ENCODE measurements at places on chromosomes 12 and 14. TPM values are rescaled to one million over a fixed set of nuclear protein-coding genes. Genes with fewer than 3 reads are reported as not detected.

SMCO3 gene
- total RNA-seq = 3.2 TPM

ADIPOR2 gene
- total RNA-seq = 50.7 TPM

KRT71 gene
- not detected for total RNA-seq

SERPINA9 gene
- total RNA-seq = 0.60 TPM

RNASE13 gene
- not detected for total RNA-seq

B4GALNT3 gene
- 13.9 TPM for total RNA-seq

TEX52 gene
- not detected for total RNA-seq

INHBC gene
- total RNA-seq = 1.8 TPM

RND1 gene
- 39.1 TPM for total RNA-seq

LRP6 gene
- 35.8 TPM for total RNA-seq

CCDC88C gene
- total RNA-seq = 11.3 TPM

DNA sequence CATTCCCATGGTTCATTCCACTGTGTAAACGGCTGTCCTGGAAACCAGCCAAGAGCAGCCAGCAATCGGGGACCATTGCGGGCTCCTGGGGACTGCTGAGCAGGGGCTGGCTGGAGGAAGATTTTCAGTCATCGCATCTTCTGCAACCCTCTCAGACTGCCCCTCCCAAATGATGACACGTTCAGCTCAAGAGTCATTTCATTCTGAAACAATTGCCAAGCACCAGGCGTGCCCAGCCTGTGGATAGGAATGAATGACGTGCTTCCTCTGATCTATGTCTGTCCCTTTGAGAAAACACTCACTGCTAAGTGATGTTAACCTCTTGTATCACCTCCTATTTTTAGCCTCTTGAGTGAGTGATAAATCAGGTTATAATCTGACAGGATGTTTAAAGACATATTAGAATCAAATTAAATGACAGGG, 62.0 kb downstream of the NDUFA12 start:
- peak; percentile 35 for DNase-seq

GRCh38 chr14:23286902-23287479, 1.1 kb upstream of the HOMEZ start:
- no peak for DNase-seq

DNA sequence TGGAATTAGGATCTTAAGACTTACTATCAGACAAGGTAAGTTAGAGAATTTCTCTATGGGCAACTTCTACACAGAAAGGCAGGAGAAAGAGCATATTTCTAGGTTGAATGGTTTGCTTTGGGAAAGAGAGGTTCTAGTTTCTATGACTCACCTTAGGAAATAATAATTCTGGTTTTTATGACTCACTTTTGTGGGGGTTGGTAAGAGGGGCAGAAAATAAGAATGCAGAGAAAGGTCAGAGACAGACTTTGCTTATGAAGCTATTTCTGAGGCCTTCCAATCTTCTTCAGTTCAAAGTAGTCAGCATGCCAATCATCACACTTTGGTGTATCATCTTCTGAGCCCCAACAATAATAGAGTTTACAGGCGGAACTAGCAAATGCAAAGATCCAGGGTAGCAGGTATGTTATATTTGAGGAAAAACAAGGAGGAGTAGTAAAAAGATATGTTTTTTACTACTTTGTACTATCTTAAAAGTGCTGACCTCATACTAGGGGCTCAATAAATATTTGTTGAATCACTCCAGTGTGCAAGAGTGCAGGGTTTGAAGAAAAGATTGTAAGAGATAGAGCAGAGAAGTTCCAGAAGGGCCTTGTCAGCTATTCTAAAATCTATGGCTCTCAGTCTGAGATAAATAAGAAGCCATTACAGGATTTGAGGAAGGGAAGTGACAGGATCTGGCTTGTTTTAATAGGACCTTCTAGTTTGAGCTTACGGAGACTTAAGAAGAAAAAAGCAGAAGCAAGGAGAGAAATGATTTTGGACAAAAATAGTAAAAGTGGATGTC, 56.7 kb upstream of the LRFN5 start:
- peak; percentile 23 for DNase-seq

DNA sequence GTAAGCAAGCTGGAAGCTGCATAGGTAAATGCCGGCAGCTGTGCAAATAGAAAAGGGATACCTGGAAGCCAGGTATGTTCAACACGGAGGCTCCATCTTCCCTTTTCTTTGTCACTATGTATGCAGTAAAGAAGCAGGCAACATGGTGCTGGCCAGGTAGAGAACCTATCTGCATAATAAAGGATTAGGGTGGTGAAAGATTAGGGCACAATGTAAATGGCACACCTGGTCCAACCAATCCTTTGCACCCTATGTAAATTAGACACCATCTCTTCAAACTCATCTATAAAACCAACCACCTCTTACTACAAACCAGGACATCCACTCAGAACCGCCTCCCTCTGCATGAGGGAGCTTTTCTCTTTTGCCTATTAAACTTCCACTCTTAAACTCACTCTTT, 32.3 kb downstream of the RPS29 start:
- DNase-seq = no peak

DNA sequence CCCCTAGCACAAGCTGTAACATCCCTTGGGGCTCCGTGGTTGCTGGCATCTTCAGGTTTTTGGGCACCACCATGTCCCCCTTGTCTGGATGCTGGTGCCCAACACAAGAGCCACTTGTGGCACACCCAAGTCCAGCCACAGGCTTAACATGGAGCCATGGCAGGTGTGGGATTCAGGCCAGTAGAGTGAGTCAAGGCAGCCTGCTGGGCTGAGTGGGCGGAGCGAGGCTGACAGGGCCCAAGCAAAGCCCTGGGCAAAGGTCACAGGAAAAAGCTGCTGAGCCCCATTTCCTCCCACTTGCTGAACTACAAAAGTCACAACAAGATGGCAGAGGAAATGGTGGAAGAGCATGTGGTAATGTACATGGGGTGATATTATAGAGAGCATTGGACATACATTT, 950.7 kb upstream of the FLRT2 start:
- DNase-seq = peak; percentile 17

- no peak for DNase-seq
Measured at GRCh38 chr12:116136340-116136739, 141.2 kb downstream of the MED13L start.

GRCh38 chr14:72516936-72517700, 376.8 kb downstream of the DPF3 start:
- peak; percentile 78 for DNase-seq

GRCh38 chr14:91135039-91135438, 21.2 kb downstream of the DGLUCY start:
- DNase-seq = no peak

DNA sequence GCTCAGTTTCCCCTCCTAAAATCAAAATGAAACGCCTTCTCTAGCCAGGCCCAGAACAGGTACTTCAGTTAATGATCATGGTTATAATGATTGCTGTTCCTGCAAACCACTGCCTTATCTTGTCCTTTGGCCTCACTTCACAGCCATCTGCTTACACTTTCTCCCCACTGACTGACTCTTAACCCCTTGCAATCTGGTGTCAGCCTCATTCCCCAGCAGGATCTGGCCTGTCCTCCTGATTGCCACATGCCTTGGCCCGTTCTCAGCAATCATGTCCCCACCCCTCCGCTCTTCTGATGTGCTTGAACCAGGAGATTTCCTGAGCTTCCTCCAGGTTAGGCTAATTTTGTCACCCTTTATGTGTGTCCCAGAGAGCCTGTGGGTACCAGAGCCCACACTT, 64.5 kb downstream of the KCNA1 start:
- DNase-seq = no peak

DNA sequence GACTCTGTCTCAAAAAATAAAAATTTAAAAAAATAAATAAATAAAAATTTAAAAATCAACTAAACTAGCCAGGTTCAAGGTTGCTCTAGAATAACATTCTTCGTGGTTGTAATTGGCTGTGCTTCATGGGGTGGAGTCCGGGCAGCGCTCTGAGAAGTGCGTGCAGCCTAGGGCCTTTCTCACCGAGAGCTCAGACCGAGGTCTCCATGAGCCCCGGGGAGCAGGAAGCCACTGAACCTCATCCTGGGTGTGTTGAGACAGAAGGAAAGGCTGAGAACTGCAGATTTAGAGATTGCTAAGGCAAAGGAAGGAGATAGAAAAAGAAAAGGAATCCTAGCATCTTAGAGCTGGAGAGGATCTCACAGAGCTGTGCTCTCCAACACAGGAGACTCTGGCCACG, 14.7 kb downstream of the P2RX4 start:
- DNase-seq = no peak

- no peak for DNase-seq
Measured at GRCh38 chr14:53327716-53328115, 174.6 kb upstream of the DDHD1 start.

- DNase-seq = no peak
Measured at GRCh38 chr12:97336900-97337751, 125.5 kb upstream of the RMST start.

DNA sequence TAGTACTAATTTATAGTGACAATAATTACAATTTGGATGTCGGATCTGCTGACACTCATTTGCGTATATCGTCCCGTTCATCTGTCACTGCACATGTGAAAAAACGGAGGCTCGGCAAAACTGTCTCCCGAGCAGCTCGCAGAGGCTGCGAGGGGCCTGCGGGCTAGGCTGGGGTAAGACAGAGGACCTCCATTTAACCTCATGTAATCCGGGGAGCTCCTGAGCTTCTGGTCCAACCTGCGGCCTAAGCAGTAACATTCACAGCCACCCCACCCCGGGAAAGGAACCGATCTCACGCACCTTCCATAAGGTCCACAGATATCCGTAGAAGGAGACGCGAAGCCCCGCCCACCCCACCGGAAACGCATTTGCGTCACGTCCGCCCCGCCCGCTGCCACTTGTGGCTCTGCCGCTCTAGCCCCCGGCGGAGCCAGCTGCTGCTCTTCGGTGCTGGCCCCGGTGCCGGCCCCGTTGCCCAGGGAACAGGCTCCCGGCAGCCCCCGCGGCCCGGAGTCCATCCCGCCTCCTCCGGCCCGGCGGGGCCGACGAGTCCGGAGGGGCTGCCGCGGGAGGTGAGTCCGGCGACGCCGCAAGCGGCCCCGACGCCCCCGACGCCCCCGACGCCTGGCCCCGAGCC, at the start of the genes CINP and TECPR2:
Gene CINP (minus strand): TSS at position 346 of the 637 bp plus-strand sequence. CDS start 39 bp downstream, at position 307.
Gene TECPR2 (plus strand): TSS at position 397 of the 637 bp plus-strand sequence. CDS start 13,781 bp downstream, outside the sequence.
- DNase-seq = peak; percentile 99

DNA sequence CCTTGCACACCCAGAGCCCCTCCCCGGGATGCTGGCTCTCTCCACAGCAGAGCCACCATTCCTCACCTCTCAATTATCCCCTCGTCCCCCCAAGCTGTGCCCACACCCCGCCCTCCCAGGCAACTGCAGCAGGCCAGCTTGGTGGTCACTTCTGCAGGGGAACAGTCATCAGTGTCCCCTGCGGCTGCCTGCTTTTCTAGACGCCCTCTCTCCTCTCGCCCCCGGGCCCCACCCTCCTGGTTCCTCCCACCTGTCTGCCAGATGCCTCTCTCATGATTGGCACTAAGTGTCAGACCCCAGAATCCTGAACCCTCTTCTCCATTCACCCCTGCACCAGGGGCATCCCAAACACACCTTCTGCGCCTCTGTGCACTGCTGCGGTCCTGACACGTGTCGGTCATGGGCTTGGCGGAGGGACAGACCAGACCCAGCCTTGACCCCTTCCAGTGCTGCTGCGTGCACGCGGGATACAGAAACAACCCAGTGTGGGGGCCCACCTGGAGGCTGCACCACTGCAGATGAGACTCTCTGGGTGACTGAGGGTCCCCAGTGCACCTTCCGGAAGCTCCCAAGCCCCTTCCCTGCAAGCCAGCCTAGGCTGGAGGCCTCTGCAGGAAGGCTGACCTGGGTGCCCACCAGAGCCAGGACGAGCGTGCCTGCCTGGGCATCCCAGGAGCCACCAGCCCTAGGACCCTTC, 99.5 kb downstream of the SETD3 start:
- DNase-seq = no peak

GRCh38 chr14:95275494-95275893, 44.2 kb downstream of the CLMN start:
- DNase-seq = no peak

GRCh38 chr12:5376591-5377207, 55.2 kb upstream of the NTF3 start:
- DNase-seq = no peak

- DNase-seq = peak; percentile 42
Measured at GRCh38 chr14:75279763-75280290, 1.2 kb downstream of the FOS start.

DNA sequence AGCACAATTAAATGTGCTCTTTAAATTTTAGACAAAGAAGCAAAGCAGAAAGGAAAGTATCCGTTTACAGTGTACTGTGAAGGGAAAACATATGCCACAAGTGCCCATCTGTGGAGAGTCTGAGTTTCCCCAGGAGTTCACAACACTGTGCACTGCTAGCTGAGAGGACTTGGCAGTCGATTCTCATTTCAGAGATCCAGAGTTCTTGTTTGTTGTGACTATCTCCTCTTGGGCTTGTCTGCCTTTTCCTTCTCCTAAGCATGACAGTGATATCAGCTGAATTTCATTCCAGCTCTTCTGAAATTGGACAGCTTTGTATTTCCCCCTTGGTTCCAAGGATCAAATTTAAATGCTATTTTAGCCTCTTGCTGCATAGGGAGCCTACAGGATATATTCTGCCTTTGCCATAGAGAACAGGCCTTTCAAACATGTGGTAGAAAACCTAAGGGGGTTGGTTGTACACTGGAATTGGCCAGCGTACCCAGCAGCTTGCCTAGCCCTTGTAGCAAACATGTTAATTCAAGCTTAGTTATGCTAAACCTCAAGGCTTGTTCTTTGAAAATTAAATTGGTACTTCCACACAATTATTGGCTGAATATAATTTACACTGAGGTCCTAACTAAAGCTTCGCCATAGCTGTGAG, 259.2 kb upstream of the NOVA1 start:
- no peak for DNase-seq

GRCh38 chr12:119631930-119632678, 35.8 kb upstream of the PRKAB1 start:
- DNase-seq = no peak

GRCh38 chr12:2391740-2392331, 339.0 kb downstream of the CACNA1C start:
- DNase-seq = no peak

GRCh38 chr14:95253039-95253630, 66.6 kb downstream of the CLMN start:
- no peak for DNase-seq

DNA sequence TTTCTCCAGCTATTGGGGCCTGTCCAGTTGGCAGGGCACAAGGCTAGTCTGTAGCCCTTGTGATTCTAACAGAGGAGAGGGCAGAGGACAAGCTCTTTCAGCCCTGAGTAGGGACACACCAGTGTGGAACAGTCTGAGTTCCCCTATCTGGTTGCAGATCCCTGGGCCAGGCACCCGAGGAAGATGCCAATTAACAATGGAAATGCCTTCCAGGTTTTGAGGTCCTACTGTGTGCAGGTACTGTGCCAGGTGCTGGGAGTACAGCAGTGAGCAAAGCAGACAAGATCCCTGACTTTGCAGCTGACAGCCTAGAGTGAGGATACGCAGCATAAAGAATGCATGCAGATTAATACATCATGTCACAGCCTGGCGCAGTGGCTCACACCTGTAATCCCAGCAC, 17.1 kb downstream of the DTX1 start:
- DNase-seq = no peak

DNA sequence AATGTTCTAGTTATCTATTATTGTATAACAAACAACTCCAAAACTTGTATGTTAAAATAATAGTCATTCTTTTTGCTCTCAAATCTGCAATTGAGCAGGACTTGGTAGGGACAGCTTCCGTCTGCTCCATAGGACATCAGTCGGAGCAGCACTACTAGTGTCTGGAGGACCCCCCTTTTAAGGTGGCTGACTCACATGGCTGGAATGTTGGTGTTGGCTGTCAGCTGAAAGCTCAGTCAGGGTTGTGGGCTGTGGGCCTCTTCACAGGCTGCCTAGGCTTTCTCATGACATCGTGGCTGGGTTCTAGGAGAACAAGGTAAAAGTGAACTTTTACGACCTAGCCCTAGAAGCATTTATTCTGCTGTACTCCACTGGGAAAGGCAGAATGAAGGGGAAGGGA, 160.6 kb downstream of the ANO4 start:
- peak; percentile 44 for DNase-seq

Data from hepatocyte (in vitro differentiated cells).